ENCODE measurements at places on chromosomes 11 and 22.

DNA sequence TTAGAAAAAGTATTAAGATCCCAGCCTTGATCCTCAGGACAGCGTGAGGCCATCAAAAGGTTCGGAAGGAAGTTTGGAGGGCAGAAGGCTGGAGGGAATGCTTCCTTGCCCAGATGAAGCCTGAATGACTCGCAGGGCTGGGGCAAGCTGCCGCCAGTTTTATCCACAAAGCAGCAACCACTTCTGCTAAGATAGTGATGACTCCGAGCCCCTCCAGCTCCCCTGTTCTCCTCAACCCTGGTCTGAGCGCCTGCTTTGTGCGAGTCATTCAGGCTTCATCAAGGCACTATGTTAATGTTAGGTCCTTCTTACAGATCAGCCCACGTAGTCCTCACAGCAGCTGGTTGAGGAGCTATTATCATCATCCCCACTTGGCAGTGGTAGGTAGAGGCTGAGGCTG, 158.8 kb downstream of the COMMD9 start:
- DNase-seq, result no peak

DNA sequence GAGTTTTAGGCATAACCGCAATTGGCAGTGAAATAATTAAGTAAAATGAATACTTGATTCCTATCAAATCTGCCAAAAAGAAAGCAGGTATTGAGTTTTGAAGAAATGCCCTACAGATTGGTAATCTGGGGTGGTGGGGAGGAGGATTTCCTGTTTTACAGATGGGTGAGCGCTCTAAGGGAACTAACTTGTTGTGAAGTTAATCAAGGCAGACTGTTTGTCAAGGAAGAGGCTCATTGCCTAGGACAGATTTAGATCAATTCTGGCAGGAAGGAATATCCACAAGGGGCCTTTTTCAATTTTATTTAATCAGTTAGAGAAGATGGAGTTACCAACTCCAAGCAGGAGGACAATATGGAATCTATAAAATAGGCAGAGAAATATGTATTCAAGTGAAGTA, 271.5 kb upstream of the CCDC90B start:
- DNase-seq, result no peak

DNA sequence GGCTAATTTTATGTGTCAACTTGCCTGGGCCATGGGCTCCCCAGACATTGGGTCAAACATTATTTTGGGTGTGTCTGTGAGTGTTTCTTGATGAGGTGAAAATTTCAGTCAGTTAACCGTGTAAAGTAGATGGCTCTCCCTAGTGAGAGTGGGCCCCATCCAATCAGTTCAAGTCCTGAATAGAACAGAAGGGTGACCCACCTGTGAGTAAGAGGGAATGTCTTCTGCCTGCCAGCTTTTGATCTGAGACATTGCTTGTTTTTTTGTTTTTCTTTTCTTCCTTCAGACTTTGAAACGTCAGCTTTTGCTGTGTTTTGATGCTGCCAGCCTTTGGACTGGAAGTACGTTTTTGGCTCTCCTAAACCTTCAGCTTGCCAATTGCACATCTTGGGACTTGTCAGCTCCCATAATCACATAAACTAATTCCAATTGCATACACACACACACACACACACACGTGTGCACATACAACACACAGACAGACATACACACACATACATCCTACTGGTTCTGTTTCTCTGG, 300.1 kb downstream of the CNTN5 start:
- DNase-seq, result no peak

GRCh38 chr11:12276356-12276755, 101.0 kb upstream of the PARVA start:
- no peak for DNase-seq

GRCh38 chr22:44099696-44100095, 75.6 kb downstream of the PARVB start:
- no peak for DNase-seq

DNA sequence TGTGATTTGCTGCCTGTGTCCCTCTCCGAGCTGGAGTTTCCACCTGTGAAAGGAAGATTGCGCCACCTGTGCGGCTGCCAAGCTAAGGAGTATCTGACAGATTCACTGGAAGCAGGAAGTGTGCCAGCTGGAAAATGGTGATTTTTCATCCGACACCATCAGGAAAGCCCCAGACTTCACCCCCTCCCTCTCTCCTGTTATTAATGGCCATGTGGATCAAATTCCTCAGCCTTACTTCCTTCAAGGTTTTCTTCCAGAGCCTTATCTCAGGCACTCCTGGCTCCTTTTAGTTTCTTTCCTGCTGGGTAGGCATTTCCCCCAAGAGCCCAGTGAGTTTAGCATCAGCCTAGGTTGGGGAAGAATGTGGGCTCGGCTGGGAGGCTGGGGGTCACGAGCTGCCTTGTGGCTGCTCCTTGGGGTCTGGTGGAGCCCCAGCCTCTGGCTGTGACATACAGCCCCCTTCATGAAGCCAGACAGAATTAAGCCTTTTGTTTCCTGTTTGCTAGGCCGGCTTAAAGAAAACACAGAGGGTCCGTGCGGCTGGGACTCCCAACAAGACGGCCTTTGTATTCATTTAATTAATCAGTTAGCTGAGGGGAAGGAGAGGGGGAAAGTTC, 37.1 kb downstream of the PKNOX2 start:
- no peak for DNase-seq

- DNase-seq, result no peak
These were observed 466.3 kb downstream of the TBC1D22A start for GRCh38 chr22:47228767-47229166.

DNA sequence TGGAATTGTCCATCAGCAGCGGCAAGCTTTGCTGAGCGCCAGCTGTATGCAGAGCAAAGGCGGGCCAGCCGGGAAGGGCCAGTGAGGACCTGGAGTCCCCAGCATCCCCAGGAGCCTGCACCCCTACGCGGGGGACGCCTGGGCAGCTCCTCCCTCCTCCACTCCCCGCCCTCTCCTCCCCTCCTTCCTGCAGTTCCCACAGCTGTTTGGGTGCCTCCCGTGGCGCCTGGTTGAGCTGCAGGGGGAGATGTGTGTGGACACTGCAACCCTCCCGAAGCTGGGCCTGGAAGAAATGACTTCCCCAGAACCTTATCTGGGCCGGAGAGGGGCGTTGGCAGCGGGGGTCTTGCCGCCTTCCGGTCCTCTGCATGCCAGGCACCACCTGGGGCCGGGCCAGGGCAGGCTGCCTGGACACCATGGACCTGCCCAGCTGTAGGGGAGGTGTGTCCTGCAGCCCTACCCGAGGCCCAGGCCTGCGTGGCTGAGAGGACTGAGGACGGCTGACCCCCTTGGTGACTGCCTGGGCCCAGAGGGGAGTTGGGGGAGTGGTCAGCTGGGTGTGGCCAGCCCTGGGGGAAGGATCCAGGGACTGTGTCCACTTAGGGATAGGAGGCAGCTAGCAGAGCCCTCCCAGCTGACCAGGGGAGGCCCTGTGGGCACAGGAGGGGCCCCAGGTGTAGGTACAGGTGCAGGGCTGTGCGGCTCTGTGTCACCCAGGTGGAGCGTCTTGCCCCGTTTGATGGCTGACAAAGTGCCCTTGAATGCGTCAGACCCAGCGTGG, 16.8 kb upstream of the MUC6 start:
- DNase-seq, result no peak

DNA sequence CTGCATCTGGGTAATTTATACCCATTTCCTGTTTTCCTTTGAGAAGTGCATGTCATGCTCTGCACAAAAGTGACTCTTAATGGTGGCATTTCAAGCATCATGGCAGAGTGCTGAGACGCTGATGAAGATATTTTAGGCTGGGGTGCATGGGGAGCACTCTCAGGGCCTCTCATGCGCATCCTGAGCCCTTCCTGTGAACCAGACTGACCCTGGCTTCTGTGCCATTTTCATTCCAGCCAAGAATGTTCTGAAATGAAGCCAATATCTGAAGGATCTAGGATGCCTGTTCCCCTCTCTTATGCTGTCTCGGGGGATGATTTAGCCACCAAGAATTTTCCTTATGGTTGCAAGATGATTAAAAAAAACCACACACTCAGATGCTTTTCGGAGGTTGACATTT, 61.5 kb downstream of the MIAT start:
- DNase-seq, result no peak

DNA sequence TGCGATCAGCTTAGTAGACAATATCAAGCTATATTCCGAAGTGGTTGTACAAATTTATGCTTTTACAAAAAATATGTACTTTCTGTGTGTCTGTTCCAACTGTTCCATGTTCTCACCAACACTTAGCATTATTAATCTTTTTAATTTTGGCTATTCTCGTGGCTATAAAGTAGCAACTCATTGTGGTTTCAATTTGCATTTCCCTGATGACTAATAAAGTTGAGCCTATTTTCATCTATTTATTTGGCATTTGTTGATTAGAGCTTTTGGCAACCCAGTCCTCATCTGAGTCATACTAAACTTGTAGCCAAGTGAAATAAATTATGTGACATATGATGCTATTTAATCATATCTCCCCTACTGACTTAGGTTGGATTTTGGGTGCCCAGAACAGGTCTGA, 115.9 kb downstream of the FBXO7 start:
- no peak for DNase-seq

Measured in naive thymus-derived CD4-positive, alpha-beta T cell (primary cell).